ENCODE measurements at places on chromosomes 4 and X.

- no peak for DNase-seq
These were observed 83.7 kb downstream of the ACOX3 start for GRCh38 chr4:8356856-8357255.

DNA sequence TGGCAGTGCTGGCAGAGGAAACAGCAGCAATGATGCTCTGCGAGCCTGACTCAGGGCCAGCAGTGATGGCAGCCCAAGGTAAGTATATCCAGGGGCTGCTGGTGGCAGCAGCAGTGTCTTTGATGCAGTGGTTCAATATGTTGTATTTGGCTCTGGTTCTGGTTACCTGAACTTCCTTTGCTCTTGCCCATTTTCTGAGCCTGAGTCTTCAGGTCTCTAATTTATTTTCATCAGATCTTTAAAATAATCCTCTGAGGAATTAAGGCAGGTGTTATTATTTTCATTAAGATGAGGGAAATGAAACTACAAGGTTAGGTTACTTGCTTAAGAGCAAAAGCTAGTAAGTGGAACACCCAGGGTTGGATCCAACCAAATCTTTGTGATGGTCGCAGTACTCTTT is 102.8 kb upstream of the BMP2K start:
- DNase-seq: no peak

GRCh38 chr4:47668810-47669408 is 169.0 kb downstream of the CORIN start:
- DNase-seq: no peak

DNA sequence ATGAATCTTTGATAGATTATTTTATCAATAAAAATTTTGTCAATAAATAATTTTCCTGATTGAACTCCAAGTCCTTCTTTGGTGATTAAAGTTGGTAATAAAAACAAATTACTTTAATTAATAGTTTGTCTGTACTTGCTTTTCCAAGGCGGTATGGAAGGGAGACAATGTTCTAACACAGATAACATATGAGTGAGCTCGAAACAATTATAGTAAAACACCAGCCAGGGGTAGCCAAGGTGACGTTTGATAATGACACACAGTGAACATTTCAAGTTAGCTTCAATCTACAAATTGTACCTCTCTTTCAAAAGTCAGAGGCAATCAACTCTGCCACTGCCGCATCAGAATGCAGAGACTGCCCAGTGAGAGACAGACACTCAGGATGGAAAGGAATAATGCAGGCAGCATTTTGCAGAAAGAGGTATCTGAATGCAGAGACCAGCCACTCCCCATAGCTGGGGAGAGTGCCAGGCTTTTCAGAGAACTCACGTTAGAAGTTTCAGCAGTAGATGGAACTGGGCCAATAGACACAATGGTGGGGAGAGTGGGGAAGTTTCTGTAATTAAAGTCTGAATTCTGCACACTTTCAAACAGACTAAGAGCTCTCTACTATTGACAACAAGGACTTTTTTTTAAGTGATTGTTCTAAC is 18.1 kb upstream of the ATOH1 start:
- DNase-seq: no peak

- DNase-seq: no peak
These were observed 108.8 kb upstream of the MYOZ2 start for GRCh38 chr4:119026662-119027444.

DNA sequence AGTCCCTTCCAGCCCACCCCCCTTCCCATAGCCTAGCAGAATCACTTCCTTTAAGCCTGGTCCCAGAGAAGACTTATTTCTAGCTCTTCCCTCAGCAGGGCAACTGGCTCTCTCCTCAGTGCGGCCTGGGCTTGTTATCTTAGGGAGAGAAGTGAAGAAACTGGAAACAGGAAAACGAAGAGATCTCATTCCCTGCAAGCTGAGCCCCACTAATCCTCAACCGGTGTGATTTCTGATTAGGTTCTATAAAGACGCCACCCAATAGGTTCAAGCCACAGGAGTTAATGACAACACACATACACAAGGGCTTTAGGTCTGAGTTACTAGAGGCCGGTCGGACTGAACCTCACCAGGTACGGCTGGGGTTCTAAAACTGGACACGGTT is 3.2 kb downstream of the GSX2 start:
- no peak for DNase-seq

GRCh38 chrX:41180194-41180908 is 95.1 kb downstream of the USP9X start:
- DNase-seq: peak; percentile 1

DNA sequence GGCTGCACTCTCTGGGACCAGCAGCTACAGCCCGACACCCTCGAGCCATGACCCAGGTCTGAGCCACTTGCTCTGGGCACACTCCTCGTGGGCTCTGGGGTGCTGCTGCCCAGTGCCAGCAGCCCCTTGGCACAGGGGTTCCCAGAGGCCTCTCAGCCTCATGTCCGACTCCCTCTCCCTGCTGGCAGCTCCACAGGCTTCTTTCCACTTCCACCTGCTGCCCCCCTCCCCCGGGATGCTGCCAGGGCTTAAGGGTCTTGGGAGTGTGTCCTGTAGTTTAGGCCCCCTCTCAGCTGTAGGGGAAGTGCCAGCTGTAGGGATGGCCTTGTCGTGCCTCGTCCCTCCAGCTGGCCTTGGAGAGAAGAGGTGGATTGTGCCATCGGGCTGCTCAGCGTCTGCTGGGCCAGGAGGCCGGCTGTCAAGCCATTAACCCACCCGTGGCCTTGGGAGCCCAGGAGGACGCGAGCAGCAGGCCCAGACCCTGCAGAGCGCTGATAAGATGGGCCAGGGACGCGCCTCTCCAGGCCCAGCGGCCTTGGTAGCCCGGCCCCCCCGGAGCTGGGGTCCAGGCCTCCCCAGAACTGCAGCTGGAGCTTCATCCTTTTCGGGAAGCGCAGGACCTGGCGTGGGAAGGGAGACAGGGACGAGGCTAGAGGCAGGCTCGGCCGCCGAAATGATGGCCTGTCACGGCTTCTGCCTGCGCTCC is 1.0 kb upstream of the USP27X start:
- no peak for DNase-seq

DNA sequence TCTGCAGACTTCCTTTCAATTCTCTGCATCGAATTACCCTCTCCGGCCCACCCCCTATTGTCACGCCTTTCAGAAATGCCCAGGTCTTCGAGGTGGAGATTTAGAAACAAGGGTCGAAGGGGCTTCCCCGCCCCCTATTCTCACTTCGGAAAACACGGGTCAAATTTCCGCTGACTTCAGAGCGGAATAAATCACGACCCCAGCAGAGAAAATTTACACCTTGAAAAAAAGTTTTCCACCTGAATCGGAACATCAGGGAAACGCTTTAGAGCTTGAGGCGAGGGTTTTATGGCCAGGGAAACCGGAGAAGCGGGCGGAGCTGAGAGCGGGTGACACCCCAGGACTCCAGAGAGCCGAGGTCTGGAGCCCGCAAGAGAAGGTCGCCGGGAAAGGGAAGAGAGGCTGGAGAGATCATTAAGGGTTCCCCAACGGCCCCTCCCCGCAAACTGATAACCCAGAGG is 1.6 kb downstream of the SHISA3 start:
- DNase-seq: no peak

GRCh38 chrX:42664680-42665079 is 113.3 kb downstream of the PPP1R2C start:
- DNase-seq: no peak

DNA sequence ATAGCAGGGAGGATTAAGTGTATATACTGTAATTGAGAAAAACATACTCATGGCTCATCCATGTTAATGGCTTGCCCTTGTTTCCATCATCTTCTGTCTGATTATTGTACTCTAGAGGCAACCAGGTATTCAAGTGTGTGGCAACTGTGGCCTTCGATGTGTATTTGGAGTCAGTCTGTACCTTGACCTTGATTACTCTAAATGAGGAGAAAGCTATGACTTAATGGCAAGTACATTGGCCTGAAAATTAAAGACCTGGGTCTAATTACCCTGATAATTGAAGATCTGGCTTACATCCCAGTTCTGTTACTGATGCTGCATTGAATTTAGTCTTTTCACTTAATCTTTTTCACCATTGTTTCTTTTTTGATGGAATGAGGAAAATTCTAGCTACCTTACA is 409.2 kb downstream of the CCSER1 start:
- DNase-seq: no peak

DNA sequence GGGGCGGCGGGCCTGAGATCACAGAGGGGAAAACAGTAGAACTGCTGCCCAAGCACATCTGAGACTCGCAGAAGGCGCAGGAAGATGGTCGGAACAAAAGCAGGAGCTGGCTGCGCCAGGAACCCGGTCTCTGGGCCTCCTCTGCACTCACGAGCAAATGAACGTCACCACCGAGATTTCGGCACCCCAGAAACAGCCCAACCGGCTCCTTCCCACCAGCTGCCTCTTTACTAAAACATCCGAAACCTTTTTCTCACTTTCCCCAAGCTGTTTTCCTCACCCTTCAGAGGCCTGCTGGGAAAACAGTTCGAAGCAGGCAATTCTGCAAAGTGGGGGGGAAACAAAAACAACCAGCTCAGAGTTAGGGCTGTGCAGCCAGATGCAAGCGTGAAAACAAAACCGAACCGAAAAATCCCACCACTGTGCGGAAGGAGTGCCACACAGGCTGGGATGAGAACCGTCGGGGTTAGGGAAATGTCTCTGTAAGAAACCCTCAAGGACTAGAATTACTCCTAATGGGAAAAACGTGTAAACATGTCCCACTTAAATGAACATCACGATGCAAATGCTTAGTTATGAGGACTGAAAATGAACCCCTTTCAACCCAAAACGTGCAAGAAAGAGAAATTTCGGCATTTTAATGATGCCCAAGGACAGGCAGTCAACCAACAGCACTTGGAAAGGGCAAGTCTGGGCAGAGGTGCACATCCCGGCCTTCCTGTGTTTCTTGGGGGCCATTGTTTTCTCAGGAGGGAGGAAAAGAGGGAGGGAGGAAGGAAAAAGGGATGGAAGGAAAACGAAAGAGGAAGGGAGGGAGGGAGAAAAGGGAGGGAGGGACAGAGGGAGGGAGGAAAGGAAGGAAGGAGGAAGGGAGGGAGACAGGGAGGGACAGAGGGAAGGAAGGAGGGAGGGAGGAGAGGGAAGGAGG is 15.8 kb downstream of the DHRSX start:
- no peak for DNase-seq

DNA sequence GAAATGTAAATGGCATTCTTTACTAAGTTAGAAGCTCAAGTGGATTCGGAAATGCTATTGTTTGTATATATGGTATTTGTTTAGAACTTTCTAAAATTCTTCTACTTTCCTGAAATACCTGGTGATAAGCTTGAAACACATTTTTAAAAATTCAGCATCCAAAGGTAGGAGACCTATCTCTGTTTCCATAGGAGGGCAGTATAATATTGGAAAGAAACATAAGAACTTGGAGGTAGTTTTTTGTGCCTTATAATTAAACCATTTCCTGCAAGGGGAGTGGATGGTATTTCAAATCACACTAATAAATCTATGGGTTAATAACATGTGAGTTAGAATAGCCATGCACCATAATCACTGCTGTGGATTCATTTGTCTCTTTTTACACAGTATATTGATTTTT is 217.4 kb upstream of the AADAT start:
- DNase-seq: no peak

GRCh38 chrX:108601276-108601675 is 135.1 kb downstream of the IRS4 start:
- no peak for DNase-seq

GRCh38 chr4:101145021-101145420 is 202.3 kb downstream of the PPP3CA start:
- no peak for DNase-seq

DNA sequence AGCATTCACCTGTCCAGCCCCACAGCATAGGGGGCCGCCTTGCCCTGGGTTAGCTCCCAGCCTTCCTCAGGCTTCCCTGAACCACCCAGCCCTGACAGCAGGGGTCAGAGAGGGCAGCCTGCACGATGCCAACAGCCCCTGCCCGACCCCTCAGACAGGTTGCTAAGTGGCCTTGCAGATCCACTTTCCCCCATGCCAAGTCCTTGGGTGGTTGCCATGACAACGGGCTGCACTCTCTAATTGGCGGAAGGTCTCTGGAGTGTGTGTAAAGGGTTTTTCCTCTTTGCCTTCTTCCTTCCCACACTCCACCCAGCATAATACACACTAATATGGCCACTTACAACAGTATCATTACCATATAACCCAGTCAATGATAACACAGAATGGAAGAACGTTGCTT is 99.6 kb upstream of the AFAP1 start:
- peak; percentile 96 for DNase-seq

GRCh38 chr4:40887764-40888131 is 138.0 kb downstream of the NSUN7 start:
- DNase-seq: no peak

DNA sequence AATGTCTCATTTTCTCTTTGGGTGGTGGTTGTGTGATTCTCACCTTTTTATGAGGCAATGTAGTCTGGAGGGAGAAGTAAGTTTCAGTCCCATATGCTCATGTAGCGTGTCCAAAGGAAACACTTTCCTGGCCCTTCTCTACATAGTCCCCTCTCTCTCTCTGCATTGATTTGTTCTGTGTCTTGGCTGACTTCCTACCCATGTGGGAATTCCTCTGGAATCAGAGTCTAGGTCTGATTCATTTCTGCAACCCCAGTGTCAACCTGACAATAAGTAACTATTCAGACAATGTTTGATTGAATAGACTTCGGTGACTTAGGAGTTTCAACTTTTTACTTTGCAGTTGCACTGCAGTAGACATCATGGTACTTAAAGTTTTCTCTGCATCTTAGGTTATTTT is 2.7 kb upstream of the ALAS2 start:
- DNase-seq: no peak

GRCh38 chr4:147360301-147360700 is 120.6 kb upstream of the EDNRA start:
- DNase-seq: no peak

- no peak for DNase-seq
These were observed 3.5 kb upstream of the RNF212 start for GRCh38 chr4:1116838-1117237.

GRCh38 chr4:114728426-114728825 is 129.8 kb downstream of the UGT8 start:
- no peak for DNase-seq

DNA sequence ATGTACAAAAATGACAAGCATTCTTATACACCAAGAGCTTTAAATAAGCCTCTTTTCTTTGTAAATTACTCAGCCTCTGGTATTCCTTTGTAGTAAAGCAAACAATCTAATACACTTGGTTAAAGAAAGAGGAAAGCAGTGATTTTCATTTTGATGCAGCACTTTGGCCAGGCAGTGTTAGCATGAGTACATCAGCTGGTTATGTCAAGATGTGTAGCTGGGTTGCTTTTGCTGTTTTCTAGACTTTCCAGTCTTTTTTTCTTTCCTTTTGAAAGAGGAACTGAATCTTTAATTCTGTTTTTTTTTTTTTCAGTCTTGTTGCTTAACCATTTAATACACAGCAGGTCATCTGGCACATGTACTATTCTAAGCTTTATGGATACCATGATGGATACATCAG is 167.1 kb upstream of the AADAT start:
- DNase-seq: no peak

GRCh38 chr4:184727430-184727829 is 6.5 kb downstream of the CENPU start:
- no peak for DNase-seq

- DNase-seq: no peak
These were observed 34.8 kb downstream of the EGF start for GRCh38 chr4:109947457-109947856.

GRCh38 chrX:34917146-34917545 is 25.4 kb upstream of the FAM47B start:
- DNase-seq: no peak

Measured in NCI-H187 (cell line).